ENCODE measurements at places on chromosomes 2 and 18.

- no peak for DNase-seq
Observed at GRCh38 chr2:219041252-219041651, at the start of gene CFAP65. TSS of gene CFAP65 (minus strand) at chr2:219041516. CDS start at chr2:219039048, 2,468 bp downstream.

DNA sequence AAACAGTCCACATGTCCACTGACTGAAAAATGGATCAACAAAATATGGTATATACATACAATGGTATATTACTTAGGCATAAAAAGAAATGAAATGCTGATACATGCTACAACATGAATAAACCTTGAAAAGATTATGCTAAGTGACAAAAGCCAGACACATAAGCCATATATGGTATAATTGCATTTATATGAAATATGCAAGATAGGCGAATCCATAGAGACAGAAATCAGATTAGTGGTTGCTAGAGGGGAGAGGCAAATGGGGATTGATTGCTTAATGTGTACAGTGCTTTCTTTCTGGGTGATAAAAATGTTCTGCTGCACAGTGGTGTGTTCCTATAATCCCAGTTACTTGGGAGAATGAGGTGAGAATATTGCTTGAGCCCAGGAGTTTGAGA, 171.0 kb downstream of the CYP26B1 start:
- no peak for DNase-seq

DNA sequence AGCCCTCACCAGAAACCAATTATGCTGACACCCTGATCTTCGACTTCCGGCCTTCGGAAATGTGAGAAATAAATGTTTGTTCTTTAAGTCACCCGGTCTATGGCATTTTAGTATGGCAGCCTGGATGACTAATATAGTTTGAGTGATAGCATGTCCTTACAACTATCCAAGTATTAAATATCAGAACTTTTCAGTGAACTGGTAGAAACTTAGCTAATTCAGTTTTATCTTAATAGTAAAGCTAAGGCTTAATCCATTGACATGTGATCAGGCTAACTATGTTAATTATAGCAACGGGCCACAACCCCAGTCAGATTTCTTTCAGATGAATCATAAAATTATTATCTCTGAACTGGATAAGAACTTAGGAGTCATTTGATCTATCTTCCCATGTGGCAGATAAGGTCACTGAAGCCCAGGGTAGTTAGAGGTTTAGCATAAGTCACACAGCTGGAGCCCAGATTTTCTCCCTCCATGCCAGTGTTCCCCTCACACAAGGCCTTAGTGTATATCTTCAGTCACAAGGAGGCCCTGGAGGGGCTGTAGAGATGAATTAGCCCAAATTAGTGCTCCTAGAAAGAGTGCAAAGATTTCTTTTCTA, 40.7 kb upstream of the UPP2 start:
- DNase-seq = no peak

- DNase-seq = no peak
Observed at GRCh38 chr18:36813101-36813775, 15.6 kb downstream of the TPGS2 start.

GRCh38 chr2:32222966-32223365, 41.7 kb downstream of the NLRC4 start:
- DNase-seq = no peak

All from CD4-positive, alpha-beta T cell treated with Interleukin-17A for 4 hours (primary cell).